A673 (cell line): ENCODE measurements at places on chromosomes 1 and 21. TPM values are rescaled to one million over a fixed set of nuclear protein-coding genes. Genes with fewer than 3 reads are reported as not detected.

DNA sequence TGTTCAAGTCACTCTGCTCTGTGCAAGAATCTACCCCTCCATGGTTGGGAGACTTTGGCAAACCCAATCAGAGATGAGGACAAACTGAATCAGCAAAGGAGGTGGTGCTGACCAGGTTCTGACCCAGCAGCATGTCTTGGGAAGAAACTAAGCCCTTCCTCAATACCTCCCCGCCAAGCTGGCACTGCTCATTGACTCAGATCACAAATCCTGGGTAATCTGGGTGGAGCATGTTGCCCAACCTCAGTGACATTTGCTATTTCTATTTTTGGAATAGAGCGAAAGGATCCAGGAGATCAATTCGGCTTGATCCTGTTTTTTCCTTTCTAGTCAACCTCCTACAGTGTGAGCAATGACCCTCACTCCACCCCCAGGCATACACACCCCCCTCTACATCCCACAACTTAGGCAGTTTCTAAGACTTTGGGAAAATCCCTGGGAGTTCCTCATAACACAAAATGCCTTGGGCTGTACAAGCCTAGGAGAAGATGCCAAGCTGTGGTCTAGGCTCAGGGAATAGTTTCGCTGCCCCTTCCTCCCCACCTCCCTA lies 166.8 kb upstream of the KCNJ6 start:
- H3K4me1 ChIP-seq, result no peaks in the 10 kb centered on the region
- DNase-seq, result no peak

ANGPTL7 gene
- not detected in 2 replicates for total RNA-seq

DNA sequence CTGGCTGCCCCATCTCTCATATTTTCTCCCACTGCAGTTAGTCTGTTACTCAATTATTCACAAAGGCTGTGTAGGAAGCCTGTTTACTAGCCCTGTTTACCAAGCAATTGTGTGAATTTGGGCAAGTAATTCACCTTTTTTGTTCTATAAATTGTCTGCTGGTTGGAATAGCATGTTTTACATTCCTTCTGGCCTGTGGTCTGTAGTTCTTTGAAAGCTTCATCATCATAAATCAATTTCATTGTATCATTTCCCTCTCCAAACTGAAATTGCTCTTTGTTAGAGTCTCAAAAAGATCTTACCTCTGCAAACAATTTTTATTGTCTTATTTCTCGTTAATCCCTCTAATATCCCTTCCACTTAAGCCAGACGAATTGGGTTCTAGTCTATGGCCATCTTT lies 1059.5 kb upstream of the ADGRL4 start:
- no peaks in the 10 kb centered on the region for H3K27me3 ChIP-seq
- no peak overlapping the region for H3K27ac ChIP-seq
- no peaks in the 10 kb centered on the region for H3K36me3 ChIP-seq
- peak; percentile 22 for DNase-seq
- no peak overlapping the region for H3K4me3 ChIP-seq

DNA sequence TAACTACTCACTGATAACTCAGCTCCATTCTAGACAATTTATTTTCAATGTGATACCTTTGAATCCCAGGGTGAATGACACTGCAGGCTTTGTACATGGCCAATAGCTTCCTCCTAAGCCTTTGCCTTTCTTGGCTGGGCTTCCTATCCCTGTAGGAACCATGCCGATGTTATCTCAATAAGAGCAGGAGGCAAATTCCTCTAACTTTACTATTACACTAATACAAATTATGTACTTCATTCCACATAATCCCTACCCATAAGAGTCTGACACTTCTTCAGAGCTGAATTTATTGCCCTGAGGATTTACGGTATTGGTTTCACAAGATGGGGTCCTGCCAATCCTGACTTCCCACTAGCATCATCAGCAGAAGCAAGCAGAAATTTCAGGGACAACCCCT lies 14.0 kb downstream of the TGFBR3 start:
- no peak overlapping the region for H3K27ac ChIP-seq
- H3K27me3 ChIP-seq, result no peaks in the 10 kb centered on the region
- no peak overlapping the region for H3K4me3 ChIP-seq
- DNase-seq, result no peak
- H3K36me3 ChIP-seq, result no peaks in the 10 kb centered on the region
- no peaks in the 10 kb centered on the region for H3K4me1 ChIP-seq

EIF4G3 gene
- total RNA-seq, result 84.7 and 86.8 TPM in 2 replicates

- H3K27me3 ChIP-seq, result no peaks in the 10 kb centered on the region
- H3K36me3 ChIP-seq, result no peaks in the 10 kb centered on the region
- no peaks in the 10 kb centered on the region for H3K4me1 ChIP-seq
- no peak overlapping the region for H3K27ac ChIP-seq
- no peak overlapping the region for H3K4me3 ChIP-seq
Observed at GRCh38 chr1:49728377-49728776, 295.4 kb downstream of the AGBL4 start.

DNA sequence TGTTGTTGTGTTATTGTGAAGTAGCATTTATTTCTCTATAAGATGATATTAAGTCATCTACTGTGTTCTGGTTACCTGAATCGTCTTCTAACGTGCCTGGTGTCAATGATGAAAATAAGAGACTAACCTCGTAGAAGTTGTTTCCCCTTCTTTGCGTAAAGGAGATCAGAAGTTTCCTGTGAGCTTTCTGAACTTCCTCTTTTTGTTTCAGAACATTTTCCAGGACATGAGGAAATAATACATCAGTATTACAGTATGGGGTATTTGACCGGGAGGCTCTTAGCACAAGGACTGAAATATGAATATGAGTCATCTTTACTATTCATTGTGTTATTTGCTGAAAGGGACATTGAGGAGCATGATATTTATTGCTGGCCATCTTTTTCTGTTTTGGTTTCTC lies 1.3 kb downstream of the ST6GALNAC3 start:
- no peaks in the 10 kb centered on the region for H3K36me3 ChIP-seq
- no peak for DNase-seq
- no peak overlapping the region for H3K27ac ChIP-seq

DNA sequence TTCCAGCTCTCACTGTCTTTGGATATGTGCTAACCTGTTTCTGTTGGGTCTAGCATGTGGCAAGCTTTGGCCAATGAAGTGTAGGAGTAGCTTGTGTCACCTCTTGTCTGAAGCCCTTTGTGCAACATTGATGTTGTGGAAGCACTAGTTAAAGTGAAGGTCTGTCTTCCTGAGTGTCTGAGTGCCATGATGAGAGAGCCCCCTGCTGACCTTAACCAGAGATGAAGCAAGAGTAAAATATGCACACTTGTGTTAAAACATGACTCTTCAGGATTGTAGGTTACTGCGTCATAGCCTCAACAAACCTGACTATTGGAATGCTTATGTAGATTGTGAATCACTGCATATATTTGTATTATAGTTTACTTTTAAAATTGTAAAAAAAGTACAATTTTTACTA lies 103.7 kb downstream of the NCAM2 start:
- no peaks in the 10 kb centered on the region for H3K36me3 ChIP-seq
- no peaks in the 10 kb centered on the region for H3K27me3 ChIP-seq
- DNase-seq, result peak; percentile 74
- no peak overlapping the region for H3K4me3 ChIP-seq
- H3K27ac ChIP-seq, result no peak overlapping the region

DNA sequence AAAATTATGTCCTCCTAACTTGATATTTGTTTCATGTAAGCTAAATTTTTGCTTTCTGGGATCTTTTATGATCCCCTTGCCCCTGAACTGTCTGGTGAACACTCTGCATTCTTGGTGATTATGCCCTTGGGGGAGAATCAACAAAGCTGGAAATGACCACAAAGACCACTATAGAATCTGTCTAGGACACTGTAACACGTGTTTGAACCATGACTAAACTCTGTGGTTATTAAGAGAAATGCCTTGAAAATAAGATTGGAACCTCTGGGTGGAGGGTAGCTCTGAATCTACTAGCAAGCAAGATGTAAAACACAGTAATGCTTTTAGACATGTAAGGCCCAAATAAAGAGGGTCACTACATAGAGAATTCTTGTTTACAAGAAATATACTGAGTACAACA lies 237.5 kb downstream of the HMCN1 start:
- H3K27me3 ChIP-seq, result no peaks in the 10 kb centered on the region
- no peak overlapping the region for H3K4me3 ChIP-seq
- no peak overlapping the region for H3K27ac ChIP-seq
- peaks cover 84% of the 10 kb centered on the region for H3K36me3 ChIP-seq
- DNase-seq, result no peak
